ENCODE measurements at places on chromosomes 6 and 20.

GRCh38 chr20:47572105-47572729 lies 70.5 kb downstream of the NCOA3 start:
- peaks cover 45% of the 10 kb centered on the region for H3K4me1 ChIP-seq
- H3K27ac ChIP-seq: no peak overlapping the region
- no peaks in the 10 kb centered on the region for H3K36me3 ChIP-seq
- no peak overlapping the region for H3K4me3 ChIP-seq

- H3K27me3 ChIP-seq: no peaks in the 10 kb centered on the region
- DNase-seq: no peak
- no peaks in the 10 kb centered on the region for H3K36me3 ChIP-seq
- H3K4me3 ChIP-seq: no peak overlapping the region
- peak overlapping the region; percentile 19 for H3K27ac ChIP-seq
Measured at GRCh38 chr6:35737413-35738211, 780 bp downstream of the ARMC12 start.

DNA sequence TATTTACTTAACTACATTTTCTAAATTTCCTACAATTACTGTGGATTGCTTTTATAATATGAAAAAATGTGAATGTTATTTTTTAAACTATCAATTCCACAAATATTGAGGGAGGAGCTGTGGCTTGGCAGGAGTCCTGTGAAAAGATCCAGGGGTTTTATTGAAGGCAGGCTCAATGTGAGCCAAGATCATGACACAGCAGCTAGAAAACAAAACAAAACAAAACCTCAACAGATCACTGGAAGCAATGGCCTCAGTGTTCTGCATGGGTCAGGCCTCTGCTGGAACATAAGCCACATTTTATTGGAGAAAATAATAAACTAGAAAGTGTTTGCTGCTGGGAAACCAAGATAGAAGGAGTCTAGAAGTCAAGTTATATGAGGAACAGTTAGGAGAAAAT lies 19.4 kb upstream of the RCAN2 start:
- peak overlapping the region; percentile 17 for H3K27ac ChIP-seq
- H3K27me3 ChIP-seq: no peaks in the 10 kb centered on the region
- H3K36me3 ChIP-seq: no peaks in the 10 kb centered on the region

DNA sequence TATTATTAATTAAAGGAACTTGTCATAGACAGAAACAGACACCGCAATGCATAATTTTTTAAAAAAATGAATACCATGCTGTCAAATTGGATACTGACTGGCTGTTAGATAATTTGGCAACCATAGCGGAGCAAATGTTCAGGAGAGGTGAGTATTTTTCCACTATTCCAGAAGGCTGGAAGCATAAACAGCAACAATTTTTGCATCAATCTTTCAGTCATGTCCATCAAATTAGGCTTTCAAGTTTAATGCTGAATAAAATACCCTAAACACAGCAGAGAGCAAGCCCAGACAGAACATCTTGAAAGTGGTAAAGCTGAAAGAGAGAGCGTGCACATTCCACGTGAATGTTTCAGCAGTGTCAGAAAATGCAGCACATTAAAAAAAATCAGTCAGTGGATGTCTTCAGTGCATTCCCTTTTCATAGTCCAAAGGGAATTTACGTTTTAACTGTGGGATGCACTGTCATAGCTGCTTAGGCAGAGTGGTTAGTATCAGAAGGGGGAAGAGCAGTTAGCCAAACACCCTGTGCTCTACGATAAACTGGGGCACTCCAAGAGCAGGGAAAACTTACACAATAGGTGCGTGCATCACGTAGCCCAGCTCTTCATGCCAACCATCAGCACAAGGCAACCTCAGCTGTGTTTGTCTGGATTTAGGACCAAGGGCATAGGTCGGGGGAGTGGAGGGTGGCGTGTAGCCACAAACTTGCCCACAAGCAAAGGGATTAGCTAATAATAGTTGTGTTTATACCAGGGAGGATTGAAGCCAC lies 116.2 kb upstream of the STMND1 start:
- no peaks in the 10 kb centered on the region for H3K4me1 ChIP-seq
- DNase-seq: no peak
- H3K27ac ChIP-seq: no peak overlapping the region
- no peaks in the 10 kb centered on the region for H3K36me3 ChIP-seq
- no peaks in the 10 kb centered on the region for H3K27me3 ChIP-seq
- H3K4me3 ChIP-seq: no peak overlapping the region

GRCh38 chr6:145406783-145407182 lies 328.5 kb downstream of the EPM2A start:
- no peaks in the 10 kb centered on the region for H3K4me1 ChIP-seq
- H3K27me3 ChIP-seq: no peaks in the 10 kb centered on the region
- H3K36me3 ChIP-seq: no peaks in the 10 kb centered on the region
- H3K4me3 ChIP-seq: no peak overlapping the region
- H3K27ac ChIP-seq: no peak overlapping the region

DNA sequence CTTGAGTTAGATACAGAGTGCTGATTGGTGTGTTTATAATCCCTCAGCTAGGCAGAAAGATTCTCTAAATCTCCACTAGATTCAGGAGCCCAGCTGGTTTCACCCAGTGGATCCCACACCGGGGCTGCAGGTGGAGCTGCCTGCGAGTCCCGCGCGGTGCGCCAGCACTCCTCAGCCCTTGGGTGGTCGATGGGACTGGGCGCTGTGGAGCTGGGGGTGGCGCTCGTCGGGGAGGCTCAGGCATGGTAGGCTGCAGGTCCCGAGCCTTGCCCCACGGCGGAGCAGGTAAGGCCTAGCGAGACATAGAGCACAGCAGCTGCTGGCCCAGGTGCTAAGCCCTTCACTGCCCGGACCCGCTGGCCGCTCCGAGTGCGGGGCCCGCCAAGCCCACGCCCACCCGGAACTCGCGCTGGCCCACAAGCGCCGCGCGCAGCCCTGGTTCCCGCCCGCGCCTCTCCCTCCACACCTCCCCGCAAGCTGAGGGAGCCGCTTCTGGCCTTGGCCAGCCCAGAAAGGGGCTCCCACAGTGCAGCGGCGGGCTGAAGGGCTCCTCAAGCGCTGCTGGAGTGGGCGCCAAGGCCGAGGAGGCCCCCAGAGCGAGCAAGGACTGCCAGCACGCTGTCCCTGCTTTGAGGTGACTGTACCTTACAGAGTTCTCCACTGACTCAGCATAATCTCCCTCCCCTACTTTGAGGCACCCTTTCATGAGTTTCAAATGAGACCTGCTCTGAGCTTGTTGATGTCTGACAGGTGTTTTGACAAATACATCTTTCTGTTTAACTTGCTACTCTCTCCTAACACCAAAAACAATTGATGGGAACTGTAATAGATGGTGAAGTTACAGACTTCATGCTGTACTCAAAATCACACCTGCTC lies 3.9 kb upstream of the SSR1 start:
- no peak overlapping the region for H3K27ac ChIP-seq
- no peak for DNase-seq
- no peaks in the 10 kb centered on the region for H3K27me3 ChIP-seq
- H3K4me1 ChIP-seq: no peaks in the 10 kb centered on the region
- no peaks in the 10 kb centered on the region for H3K36me3 ChIP-seq
- H3K4me3 ChIP-seq: no peak overlapping the region

DNA sequence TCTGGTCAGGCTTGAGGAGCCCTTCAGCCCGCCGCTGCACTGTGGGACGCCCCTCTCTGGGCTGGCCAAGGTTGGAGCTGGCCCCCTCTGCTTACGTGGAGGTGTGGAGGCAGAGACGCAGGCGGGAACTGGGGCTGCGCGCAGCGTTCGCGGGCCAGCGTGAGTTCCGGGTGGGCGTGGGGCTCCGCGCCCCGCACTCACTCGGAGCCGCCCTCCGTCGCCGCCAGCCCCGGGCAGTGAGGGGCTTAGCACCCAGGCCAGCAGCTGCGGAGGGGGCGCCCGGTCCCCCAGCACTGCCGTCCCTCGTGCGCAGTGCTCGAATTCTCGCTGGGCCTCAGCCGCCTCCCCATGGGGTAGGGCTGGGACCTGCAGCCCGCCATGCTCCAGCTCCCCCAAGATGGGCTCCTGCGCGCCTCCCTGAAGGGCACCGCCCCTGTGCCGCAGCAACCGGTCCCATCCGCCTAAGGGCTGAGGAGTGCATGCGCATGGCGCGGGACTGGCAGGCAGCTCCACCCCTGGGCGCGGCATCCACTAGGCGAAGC lies 695.9 kb downstream of the EPHA7 start:
- H3K27ac ChIP-seq: no peak overlapping the region
- no peak overlapping the region for H3K4me3 ChIP-seq
- DNase-seq: no peak

GRCh38 chr20:25065072-25065624 lies 7.2 kb upstream of the ACSS1 start:
- no peak for DNase-seq
- H3K4me3 ChIP-seq: no peak overlapping the region
- H3K4me1 ChIP-seq: no peaks in the 10 kb centered on the region
- H3K27ac ChIP-seq: no peak overlapping the region
- H3K36me3 ChIP-seq: no peaks in the 10 kb centered on the region
- peaks cover 13% of the 10 kb centered on the region for H3K27me3 ChIP-seq

DNA sequence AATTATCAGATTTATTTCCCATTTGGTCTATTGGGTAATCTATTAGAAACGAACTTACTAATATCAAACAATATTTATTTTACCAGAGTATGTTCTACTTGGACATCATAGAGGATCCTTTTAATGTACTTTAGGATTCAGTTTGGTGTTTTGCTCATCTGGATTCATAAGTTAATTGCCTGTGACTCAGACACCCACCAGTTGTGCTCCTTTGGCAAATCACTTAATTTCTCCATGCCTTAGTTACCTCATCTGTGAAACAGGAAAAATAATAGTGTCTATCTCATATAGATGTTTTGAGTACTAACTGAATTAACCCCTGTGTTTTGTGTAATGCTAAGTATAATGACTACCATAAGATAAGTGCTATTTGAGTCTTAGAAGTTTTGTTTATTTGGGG lies 292.1 kb downstream of the LAMA2 start:
- H3K4me1 ChIP-seq: no peaks in the 10 kb centered on the region
- no peaks in the 10 kb centered on the region for H3K27me3 ChIP-seq
- H3K36me3 ChIP-seq: no peaks in the 10 kb centered on the region
- H3K27ac ChIP-seq: no peak overlapping the region
- H3K4me3 ChIP-seq: no peak overlapping the region
- no peak for DNase-seq

DNA sequence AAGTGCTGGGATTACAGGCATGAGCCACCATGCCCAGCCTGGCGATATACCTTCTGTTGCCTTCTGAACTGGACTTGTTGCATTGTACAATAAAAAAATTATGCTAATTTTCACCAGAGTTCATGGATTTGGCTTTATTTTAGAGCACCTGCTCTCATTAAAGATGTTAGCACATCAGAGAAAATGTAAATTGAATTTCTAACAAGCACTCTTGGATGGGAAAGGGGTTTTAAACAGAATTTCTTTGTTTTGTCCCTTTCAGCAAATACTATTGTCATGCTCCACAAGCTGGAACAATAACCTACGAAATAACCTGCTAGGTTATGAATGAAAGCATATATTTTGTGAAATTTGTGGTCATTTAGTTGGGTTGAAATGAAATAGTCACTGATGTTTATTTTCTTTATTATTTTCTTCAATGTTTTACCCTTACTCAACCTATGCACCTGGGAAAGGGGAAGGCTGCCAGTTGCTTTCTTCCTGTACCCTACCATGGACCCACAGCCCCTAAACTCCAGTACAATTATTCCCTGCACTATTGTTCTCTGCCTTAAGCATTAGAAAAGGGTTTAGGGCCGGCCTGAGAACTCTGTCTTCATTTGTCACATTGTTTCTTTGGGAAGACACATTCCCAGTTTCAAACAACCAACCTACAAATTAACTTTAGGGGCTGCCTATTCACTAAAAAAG lies 22.2 kb downstream of the ZDHHC14 start:
- H3K4me1 ChIP-seq: no peaks in the 10 kb centered on the region
- no peaks in the 10 kb centered on the region for H3K36me3 ChIP-seq
- no peak overlapping the region for H3K27ac ChIP-seq
- no peak overlapping the region for H3K4me3 ChIP-seq
- no peak for DNase-seq
- H3K27me3 ChIP-seq: no peaks in the 10 kb centered on the region

GRCh38 chr20:37977338-37977737 lies 55.9 kb downstream of the TTI1 start:
- H3K27me3 ChIP-seq: no peaks in the 10 kb centered on the region
- peaks cover 27% of the 10 kb centered on the region for H3K36me3 ChIP-seq
- H3K27ac ChIP-seq: no peak overlapping the region
- DNase-seq: no peak
- no peak overlapping the region for H3K4me3 ChIP-seq
- H3K4me1 ChIP-seq: no peaks in the 10 kb centered on the region

DNA sequence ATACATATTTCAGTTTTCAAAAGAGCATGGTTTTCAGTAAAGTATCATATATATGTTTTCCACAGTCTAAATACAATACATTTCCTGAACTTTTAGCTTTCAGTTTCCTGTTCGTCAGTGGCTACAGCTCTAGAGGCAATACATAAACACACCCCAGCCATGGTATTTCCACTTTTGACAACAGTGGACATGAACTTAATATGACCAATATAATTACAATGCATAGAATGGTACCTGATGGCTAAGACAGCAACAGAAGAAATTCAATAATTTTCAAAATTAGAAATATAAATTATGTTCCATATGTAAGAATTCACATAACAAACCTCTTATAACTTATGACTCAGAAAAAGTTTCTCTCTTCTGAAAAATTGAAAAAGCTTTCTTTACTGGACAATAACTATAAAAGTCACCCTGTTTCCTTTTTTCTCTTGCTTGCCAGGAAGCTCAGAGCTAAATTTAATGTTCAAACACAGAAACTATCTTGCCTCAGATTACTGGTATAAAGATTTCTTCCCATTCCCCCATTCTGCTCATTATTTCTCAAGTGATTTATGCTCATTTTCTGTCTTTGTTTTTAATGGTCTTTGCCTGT lies 19.2 kb downstream of the FKBP5 start:
- no peak overlapping the region for H3K27ac ChIP-seq
- H3K27me3 ChIP-seq: no peaks in the 10 kb centered on the region
- peaks cover 39% of the 10 kb centered on the region for H3K4me1 ChIP-seq
- no peaks in the 10 kb centered on the region for H3K36me3 ChIP-seq
- H3K4me3 ChIP-seq: no peak overlapping the region

GRCh38 chr6:143605906-143606521 lies 71.8 kb upstream of the PHACTR2 start:
- H3K36me3 ChIP-seq: no peaks in the 10 kb centered on the region
- no peak for DNase-seq
- no peaks in the 10 kb centered on the region for H3K4me1 ChIP-seq
- no peaks in the 10 kb centered on the region for H3K27me3 ChIP-seq
- no peak overlapping the region for H3K4me3 ChIP-seq
- no peak overlapping the region for H3K27ac ChIP-seq

GRCh38 chr20:20235681-20236080 lies 132.2 kb upstream of the INSM1 start:
- H3K4me1 ChIP-seq: no peaks in the 10 kb centered on the region
- H3K27ac ChIP-seq: no peak overlapping the region
- no peaks in the 10 kb centered on the region for H3K36me3 ChIP-seq
- DNase-seq: no peak
- peaks cover 3% of the 10 kb centered on the region for H3K27me3 ChIP-seq
- H3K4me3 ChIP-seq: no peak overlapping the region

DNA sequence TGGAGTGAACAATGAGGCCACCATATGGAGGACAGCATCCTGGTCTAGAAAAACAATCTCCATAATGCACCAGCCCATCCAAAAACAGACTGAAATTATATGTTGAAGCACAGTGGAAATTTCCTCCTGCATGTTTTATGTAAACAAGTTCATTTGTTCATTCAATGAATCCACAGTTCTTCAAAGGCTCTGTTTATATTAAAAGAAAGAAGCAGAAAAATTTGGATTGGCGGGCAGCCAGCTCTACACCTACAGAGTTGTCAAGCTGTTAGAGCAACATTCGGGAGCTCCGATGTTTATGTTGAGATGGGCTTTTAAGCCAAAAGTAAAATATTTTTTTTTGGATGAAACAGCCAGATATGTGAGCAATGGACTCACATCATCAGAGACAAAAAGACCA lies 395.3 kb upstream of the SULF2 start:
- H3K36me3 ChIP-seq: no peaks in the 10 kb centered on the region
- no peak overlapping the region for H3K4me3 ChIP-seq
- H3K27ac ChIP-seq: no peak overlapping the region
- H3K27me3 ChIP-seq: no peaks in the 10 kb centered on the region
